Fibroblast of skin of abdomen (primary cell): ENCODE measurements at places on chromosomes 6 and 20.

DNA sequence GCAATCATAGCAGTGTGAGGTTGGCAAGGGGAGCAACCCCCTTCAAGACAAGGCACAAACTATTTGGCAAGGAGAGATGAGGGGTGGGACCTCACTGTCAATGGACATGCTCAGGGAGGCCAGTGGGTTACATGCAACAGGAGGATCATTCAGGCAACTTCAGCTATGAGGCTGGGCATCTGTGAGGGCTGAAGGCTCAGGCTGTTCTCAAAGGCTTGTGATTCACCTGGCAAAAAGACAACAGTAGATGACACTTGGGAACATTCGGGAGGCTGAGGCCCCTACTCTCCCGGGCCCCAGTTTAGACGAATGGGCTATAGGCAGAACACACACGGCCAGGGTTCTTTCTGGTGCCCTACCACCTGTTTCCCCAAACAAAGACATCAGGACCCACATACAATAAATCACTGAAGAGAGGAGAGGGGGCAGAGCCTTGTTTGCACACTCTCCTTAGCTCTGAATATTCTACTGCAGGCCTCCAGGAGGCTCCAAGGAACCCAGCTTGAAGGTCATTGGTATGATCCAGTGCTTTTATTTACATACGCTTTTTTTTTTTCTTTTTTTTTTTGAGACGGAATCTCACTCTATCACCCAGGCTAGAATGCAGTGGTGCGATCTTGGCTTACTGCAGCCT lies 7.9 kb downstream of the TUBB start:
- peak; percentile 49 for DNase-seq

- DNase-seq: no peak
These were observed 36.2 kb downstream of the CD40 start for GRCh38 chr20:46154305-46154704.

DNA sequence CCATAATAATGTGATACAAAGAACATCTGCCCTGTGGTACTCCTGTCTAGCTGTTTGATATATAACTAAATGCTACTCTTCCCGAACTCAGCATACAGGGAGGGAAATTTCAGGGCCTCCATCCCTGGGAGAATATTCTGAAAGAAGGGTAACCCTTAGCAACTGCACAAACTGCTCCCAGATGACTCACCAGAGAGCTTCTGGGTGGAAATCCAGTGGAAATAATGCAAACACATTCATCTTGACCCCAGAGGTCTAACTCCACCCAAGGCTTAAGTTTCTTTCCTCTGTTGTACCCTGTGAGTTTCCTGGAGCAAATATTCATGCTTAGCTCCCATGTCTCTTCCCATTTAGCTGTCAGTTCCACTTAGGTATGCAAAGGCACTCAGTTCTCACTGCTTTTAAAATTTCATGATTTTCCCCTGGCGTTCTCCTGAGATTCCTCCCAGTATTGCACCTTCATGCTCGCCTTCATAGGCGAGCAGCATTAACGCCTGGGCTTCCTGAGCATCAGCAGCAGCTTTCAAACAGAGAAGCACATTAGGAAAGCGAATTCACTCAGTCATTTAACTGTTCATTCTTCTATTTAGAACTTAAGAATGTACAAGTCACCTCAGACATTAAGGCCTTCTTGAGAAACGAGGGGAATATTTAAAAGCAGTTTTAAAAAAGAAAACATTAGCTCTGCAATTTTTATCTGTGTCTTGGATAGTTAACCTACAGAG lies 43.8 kb upstream of the LAMA4 start:
- peak; percentile 80 for DNase-seq

DNA sequence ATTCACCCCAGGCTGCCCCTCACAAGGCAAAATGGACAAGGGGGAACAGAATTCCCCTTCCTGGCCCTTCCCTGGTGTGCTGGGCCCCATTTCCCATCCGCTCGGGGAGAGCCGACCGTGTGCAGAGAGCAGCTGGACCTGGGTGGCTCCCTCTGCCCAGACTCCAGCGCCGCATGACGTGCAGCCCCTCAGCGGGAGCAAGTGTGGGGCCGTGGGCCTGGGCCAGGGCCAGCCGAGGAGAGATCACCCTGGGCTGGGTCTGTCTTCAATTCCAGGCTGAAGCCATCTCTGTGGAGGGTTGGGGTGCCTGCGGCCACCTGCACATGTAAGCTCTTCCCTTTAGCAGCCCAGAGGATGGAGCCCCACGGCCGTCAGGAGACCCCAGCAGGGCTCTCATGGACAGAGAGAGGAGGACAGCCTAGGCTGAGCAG lies 241.8 kb downstream of the TTLL2 start:
- no peak for DNase-seq

DNA sequence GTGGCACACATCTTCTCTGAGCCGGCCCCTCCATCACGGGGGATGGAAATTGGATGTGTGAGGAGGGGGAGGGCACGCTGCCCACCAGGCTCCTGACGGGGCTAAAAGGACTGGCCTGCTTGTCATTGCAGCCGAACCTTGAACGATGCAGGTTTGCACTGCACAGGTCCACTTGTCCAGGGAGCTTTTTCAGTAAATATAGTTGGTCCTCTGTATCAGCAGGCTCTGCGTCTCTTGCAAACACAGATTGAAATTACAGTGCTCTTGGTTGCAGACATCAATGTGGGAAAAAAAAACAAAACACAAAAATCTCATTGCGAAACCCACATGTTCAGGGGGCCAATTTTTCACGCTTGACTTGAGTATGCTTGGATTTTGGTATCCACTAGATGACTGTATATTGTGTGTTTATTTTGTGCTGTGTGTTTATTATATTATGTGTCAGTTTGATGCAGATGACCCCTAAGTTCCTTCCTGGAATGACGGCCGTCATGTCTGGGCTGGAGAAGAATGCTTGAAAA lies 29.2 kb downstream of the ERMARD start:
- DNase-seq: peak; percentile 9

DNA sequence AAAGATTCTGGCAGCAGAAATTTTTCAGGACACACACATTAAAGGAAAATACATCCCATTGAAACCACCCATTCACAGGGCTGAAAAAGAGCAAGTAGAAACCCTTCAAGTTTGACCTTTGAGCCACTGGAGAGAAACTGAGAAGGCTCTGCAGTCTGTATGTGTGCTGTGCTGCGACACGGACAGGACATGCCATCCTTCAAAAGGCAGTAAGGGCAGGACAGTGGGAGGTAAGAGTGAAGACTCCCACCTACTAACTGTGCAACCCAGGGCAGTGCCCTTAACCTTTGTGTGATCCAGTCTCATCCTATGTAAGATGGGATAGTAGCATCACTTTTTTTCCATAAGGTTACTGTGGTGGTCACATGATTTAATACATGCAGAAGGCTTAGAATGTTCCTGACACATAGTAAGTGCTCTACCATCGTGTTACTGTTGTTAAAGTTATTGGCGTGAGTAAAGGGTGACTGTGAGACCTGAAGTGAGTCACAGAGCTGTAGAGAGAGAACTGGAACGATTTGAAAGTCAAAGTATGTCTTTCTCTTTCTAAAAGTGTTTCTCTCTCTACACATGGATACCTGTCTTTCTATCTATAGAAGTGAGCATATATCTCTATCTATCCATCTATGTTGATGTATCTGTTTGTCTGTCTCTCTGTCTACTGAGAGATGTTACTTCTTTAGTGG lies 153.7 kb upstream of the OLIG3 start:
- no peak for DNase-seq

- DNase-seq: no peak
These were observed 496.0 kb upstream of the ADGRB3 start for GRCh38 chr6:68139130-68139529.
